T-helper 9 cell (primary cell): ENCODE measurements at places on chromosomes 3 and 15.

DNA sequence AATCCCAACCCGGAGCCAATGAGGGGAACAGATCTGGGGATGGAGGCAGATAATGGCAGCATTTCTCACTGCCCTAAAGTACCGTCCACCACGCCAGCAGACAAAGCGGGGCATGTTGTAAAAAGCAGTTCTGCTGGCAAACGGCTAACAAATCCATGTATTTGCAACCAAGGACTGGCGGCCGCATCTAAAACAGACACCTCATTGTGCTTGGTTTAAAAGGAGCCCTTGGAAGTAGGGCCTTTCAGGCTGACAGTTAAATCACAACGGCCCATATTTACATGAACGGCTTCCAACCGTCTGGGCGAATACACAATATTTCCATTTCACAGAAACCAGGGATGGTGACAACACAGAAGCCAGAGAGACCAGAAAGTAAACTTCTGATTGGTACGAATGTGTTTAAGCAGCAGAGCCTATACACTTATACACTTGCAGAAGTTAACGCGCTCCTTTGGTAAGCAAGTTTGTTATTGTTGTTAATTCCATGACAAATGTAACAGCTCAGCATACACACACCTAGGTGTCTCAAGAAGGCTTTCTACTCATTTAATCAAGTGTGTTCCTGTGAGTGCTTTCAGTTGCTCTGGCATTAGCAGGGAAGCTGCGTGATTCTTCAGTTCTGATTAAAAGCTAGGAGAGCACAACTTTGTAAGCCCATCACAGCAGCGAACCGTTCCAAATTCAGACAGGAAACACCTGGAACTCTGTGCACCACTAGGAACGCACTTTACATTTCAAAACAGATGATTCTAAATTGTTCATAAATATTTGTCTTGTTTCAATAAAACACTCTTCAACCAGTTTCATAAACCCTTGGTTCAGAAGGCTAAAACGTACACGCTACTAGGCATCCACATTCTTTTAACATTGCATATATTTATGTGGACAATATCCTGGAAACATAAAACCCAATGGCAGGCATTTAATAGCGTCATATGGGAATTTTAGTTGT is 112.9 kb downstream of the PDZRN3 start:
- no peak for DNase-seq

- DNase-seq: no peak
Measured at GRCh38 chr3:66398228-66399025, 102.4 kb downstream of the LRIG1 start.

DNA sequence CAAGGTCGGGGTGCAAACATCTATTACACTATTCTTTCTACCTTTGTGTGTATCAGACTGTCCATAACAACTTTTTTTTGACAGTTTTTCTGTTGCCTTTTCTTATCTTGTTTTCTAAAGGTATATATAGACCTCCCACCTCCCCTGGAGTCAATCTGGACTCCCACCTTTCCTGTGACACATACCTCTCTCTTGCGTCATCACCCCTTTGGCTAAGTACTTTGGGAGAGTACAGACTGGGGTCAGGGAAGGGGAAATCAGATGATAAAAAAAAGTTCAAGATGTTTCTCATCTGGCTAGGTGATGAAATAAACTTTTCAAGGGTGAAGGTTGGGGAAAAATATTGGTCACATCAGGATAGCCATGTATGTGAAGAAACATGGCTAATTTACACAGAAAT is 17.2 kb downstream of the TSPAN3 start:
- DNase-seq: no peak

GRCh38 chr3:130854208-130854864 is 39.5 kb upstream of the ATP2C1 start:
- no peak for DNase-seq

DNA sequence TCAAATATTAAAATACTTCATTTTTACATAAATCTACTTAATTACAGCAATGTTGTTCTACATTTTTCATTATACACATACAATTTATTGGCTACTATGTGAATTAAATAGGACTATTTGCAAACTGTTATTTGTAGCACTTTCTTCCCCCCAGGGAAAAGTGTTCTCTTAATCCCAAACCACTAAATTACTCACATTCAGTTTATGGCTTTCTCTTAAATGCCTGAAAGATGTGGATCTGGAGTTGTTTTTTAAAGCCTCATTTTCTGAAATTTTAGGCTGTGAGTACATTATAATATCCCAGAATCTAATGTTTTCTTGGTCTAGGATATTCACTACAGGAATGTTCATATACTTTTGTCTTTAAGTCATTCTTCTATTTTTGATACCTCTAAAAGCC is 32.7 kb downstream of the PRTG start:
- no peak for DNase-seq

DNA sequence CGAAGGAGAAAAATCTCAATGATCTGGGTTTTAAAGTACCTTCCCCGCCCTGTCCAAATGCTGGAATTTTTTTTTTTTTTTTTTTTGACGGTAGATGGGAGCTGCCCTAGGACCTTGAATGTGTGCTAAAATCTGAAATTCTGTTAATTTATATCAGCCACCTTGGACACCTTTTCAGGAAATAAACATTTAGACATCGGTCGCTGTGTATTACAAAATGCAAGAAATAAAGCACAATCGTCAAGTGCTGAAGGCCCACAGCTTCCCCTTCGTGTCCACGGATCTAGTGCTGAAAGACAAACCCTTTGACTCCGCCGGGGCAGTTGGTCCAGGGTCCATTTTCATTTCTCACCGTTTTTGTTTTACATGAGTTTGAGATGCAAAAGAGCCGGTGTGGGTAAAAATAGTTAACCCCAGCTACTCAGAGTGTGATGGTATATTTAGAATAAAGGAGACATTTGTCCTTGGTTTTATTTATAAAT is 90.2 kb upstream of the CHD2 start:
- DNase-seq: no peak

GRCh38 chr15:80932513-80932815 is 57.2 kb downstream of the MESD start:
- DNase-seq: no peak

- DNase-seq: no peak
Measured at GRCh38 chr3:156106721-156107373, 13.5 kb upstream of the KCNAB1 start.

GRCh38 chr15:74170071-74170844 is 3.3 kb upstream of the ISLR start:
- DNase-seq: no peak

- no peak for DNase-seq
Measured at GRCh38 chr3:107765524-107765923, 242.8 kb downstream of the BBX start.

GRCh38 chr3:39671116-39671515 is 138.3 kb upstream of the MYRIP start:
- DNase-seq: no peak

DNA sequence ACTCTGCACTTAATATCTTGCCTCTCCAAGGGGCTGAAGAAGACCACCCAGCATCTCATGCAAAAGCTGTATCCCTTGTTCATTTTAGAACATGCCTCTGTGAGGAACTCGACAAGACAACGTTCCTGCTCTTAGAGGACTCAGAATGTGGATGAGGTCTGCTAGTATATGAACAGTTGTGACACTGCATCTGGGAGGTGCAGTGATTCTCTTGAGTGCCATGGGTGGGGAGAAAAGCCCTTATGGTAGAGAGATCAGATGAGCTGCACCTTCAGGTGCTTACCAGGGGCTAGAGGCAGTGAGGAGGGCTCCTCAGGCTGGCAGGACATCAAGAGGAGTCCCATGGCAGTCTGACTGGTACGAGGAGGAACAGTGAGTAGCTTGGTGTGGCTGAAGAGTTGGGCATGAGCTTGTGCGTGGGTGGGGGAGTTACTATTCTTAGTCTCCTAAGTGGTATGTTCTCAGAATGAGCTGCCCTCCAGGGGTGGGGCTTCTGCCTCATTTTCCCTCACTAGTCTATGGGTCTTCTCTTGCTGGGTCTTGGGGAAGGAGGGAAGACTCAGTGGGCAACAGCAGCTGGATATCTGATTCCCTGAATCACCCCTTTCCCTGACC is 56.7 kb upstream of the ATP2B2 start:
- no peak for DNase-seq

DNA sequence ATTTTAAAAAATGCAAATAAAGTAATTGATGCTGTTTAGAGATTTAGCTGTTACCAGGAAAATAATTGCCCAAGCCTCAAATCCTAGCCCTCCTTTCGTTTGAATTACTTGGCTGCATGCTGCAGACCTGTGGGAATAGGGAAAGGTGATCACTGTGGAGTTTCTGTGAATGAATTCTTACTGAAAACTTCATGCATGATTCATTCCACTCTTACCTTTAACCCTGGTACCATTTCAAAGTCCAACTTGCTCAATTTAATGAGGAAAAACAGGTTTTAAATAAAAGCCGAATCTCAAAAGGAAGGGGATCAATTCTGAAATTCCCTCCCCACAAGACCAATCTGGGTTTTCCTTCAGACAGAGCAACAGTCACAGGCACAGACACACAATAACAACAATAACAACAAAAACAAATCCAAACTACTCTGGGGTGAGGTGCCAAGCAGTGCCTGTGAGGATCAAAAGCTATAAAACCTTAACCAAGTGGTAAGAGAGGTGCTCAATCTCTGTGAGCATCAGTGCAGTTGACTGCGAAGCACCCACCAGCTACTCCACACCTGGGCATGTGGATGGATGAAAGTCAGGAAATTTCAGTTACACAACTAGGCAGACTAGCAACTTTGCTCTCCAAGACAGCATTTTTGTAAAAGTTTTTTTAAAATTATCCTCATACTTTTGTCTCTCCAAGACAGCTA is 200.8 kb downstream of the CNTN3 start:
- DNase-seq: no peak
